Osteoblast (primary cell): ENCODE measurements at places on chromosomes 7 and 10. TPM values are rescaled to one million over a fixed set of nuclear protein-coding genes. Genes with fewer than 3 reads are reported as not detected.

DNA sequence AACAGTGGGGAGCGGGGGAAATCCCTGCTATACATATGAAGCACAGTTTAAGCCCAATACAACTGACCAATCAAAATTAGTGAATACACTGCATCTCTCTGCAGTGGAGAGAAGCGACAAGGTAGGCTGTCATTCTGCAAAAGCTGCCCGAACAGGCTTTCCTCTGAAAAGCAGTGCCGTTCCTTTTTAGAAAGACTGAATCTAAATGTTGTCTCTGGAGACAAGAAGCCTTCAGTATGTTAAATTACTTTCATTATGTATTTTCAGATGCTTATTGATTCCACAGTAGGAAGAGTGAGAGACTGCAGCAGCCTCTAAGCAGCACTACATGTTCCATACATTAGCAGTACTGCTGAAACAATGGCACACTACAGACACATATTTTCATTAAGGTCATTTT, at the start of gene GPR22:
Gene GPR22 (plus strand): TSS at position 129 of the 400 bp plus-strand sequence. CDS start 4,004 bp downstream, outside the sequence.
- DNase-seq, result no peak

GRCh38 chr10:60834401-60834800, 56.1 kb downstream of the CDK1 start:
- no peak for DNase-seq

PIP4K2A gene
- total RNA-seq, result 65.7 and 68.8 TPM in 2 replicates

- peak; percentile 63 for DNase-seq
These were observed 98.0 kb upstream of the ZNF722 start for GRCh38 chr7:63900394-63901203.

GRCh38 chr10:30553626-30554439, 75.7 kb downstream of the LYZL2 start:
- peak; percentile 78 for DNase-seq

- DNase-seq, result no peak
These were observed 165.8 kb downstream of the CFTR start for GRCh38 chr7:117645481-117646165.

MGMT gene
- total RNA-seq, result 18.3 and 21.0 TPM in 2 replicates
